ENCODE measurements at places on chromosomes 6 and 20.

DNA sequence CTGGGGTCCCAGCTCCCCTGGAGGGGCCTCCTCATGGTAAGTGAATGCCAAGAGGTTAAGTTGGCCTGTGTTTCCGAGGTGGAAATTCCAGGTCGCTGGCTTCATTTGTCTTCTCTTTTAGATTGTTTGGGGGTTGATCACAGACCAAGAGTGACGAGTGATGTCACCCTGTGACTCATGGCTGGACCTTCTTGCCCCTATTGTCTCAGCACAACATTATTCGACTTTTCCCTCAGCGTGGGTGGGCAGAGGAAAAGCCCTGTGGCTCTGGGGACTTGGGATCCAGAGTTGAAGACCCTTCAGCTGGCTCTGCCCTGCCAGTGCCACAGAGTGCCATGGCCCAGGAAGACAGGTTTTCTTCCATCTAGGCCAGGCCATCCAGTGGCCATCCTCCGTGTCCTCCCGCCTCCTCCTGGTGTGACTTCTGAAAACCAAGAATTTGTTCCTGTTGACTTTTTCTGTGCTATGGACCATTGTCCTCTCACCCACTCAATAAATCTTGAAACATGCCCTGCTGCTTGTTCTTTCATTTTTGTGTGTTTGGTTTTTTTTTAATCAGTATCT lies 15.4 kb upstream of the SNHG17 start:
- no peak for DNase-seq

- DNase-seq: no peak
These were observed 466.9 kb upstream of the NRSN1 start for GRCh38 chr6:23659125-23659524.

DNA sequence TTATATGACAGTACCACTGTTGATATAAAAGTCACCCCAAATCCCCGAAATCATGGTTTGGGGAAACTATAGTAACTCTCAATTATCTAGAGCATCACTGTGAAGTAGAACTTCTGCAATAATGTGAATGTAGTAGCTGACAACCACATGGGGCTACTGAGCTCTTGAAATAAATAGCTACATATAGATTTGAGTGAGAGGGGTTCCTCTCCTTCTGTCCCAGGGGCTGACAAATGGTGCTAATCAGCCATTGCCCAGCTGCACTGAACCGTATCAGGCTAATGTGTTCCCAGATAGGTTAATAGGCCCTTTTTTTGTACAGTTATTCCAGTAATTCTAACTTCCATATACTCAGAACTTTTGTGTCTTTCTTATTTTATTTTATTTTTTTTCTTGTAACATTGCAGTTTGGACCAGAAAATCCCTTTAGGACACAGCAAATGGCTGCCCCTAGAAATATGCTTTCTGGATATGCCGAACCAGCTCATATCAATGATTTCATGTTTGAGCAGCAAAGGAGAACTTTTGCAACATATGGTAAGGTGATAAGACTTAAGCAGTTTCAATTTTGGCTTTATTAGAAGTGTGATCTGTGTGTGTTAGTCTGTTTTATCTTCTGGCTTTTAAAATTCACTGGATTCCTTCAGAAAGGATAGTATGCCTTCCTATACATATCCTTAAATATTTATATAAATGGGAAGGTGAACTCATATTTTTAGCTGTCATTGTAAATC lies 21.1 kb downstream of the CDC40 start:
- no peak for DNase-seq

DNA sequence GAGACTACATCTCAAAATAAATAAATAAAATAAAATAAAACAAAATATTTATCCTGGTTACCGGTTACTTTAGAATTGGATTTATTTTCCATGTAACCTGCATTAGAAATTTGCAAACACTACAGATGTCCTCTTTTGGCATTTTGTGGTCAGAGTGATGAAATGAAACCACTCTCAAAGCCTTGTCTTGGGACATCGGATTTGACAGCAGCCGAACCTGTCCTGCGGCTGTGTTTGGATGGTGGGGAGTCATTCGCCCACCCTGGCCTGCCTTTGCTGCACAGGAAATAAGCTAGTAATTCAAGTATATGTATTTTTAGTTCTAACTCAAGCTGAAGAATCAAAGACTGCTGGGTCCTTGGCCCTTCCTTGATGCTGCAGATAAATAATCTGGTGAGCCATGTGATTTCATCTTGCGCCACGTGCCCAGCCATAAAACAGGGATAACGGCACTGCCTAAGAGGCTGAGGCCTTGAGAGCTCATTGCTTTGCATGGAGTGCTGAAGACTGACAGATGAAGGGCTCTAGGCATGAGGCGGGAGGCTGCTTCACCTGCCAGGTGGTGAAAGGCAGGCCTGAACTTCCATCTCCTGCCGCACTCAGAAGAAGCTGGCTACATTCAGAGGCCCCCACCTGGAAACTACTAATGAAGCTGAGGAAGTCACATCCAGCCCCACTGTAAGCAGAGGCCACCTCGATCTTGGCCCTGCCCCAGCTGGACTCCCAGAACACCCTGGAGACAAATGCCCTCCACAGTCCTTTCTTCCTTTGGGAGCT lies 76.9 kb downstream of the NOL4L start:
- DNase-seq: no peak

DNA sequence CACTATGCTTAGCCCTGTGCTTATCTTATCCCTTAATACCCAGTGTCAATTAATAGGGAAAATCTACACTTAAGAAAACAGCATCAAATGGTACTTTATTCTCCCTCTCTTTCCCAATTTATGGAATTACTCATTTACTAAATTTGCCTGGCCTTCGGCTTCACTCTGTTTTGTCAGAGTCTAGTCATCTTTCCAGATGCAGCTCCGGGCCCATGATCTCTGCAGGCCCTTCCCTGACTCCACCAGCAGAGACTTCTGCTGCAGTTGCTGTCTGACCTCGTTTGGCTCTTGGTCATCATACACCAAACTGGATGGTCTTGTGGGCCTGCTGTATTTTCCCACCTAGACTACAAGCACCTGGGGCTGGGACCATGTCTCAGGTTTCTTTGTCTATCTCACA lies 27.4 kb downstream of the MRS2 start:
- DNase-seq: no peak

GRCh38 chr6:73739096-73739495 lies 43.1 kb downstream of the CD109 start:
- DNase-seq: peak; percentile 69

DNA sequence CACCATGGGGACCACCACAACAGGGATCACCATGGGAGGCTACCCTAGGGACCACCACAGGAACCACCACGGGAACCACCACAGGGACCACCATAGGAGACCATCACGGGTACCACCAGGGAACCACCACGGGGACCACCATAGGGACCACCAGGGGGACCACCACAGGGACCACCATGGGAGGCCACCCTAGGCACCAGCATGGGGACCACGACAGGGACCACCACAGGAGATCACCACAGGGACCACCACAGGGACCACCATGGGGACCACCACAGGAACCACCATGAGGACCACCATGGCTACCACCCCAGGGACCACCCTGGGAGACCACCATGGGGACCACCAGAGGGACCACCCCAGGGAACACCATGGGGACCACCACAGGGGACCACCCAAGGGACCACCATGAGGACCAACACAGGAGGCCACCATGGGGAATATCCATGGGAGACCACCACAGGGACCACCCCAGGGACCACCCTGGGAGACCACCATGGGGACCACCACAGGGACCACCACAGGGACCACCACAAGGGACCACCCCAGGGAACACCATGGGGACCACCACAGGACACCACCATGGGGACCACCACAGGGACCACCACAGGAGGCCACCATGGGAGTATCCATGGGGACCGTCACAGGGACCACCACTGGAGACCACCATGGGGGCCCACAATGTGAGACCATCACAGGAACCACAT lies 67.6 kb upstream of the MPC1 start:
- no peak for DNase-seq

GRCh38 chr6:50116797-50117542 lies 67.2 kb upstream of the DEFB112 start:
- DNase-seq: peak; percentile 93

DNA sequence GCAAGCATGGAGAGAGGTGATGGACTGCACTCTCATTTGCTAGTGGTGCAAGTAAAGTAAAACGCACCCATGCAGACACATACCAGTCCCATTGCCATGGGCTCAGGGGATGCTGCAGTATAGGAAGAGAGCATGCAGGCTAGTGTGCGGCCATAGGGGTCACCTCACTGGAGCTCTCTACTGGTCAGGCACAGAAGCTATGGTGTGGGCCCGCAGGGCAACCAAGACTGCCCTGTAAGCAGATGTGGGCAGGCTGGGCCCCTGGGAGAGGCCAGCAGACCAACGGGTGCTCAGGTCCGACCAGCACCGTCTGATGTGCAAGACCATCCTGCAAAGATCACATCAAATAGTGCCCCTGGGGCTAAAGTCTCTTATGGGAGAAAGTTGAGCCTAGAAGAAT lies 290.7 kb downstream of the HTR1B start:
- no peak for DNase-seq

DNA sequence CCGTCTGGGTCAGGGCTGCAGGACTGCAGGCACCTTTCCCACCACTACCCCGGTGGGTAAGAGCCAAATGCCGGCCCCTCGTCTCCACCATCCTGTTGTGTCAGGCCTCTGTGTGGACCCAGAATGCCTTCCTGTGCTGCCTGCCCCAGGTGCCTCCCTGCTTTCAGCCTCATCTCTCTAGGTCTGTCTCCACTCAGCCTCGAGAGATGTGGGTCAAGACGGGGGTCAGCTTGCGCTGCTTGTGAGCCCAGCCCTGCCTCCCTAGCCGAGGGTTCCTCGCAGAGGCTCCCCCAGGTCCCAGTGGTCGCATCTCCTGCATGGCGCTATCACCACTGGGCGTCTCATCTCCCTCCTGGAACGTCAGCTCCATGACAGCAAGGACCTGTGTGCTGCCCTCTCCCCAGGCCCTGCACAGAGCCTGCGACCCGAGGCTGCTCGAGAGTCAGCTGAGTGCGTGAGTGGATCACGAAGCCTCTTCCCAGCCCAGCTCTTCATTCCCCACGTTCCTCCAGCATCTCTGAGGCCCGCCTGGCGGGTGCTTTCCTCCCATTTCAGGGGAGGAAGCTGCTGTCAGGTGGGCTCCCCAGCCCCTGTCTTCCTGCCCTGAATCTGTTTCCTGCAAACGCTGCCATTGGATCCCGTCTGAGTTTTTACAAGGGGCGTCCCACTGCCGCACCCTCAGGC lies 38.7 kb upstream of the ZBP1 start:
- DNase-seq: no peak

GRCh38 chr20:44861531-44862006 lies 23.9 kb upstream of the YWHAB start:
- no peak for DNase-seq

DNA sequence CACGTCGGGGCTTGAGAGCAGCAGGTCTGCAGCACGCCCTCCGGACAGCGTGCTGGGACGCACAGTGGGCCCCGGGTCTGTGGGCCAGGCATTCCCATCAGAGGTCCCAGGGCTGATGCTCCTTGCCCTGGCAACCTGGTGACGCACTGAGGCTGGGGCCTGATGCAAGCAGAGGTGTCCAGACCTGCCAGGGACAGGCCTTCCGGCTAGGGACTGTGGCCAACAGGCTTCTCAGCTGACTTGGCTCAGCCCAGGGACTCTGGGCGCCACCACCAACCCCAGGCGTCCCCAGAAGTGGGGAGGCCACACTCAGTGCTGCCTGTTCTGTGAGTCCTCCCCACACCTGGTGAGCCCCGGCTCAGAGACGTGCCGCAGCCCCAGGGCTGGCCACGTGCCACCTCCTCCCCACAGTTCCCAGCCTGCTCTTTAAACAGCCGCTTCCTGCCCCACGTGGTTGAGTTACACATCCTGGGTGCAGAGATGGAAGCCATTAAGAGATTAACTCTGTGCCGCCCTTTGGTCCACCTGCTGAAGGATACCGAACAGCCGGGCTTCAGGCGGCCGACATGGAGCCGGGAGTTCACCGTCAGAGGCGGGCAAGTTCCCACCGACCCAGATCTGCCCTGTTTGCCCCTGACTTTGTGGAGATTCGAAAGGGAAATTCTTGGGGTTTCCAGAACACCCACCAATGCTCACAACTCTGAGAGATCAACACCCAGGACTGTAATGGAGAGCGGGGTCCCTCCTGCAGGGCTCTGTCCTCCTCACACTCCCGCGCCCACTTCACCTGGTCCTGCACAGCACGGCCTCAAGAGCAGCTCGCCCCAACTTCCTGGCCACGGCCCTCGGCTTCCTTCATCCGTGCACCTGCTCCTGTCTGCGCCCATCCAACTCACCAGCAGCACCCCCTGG lies 37.6 kb upstream of the ZBP1 start:
- no peak for DNase-seq

DNA sequence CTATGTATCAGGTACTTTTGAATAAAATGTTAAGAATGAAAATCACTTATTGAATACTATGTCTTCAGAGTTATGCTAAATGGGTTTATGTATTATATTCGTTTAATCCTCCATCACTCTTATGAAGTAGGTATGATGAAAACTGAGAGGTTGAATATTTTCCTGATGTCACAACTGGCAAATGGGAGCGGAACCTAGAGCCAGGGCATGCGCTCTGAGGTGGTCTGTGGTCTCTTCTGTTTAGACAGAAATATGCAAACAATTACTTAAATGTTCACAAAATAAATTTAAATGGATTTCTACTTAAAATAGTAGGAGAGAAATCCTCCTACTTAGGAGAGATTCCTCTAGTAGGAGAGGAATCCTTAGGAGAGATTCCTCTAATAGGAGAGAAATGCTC lies 21.3 kb upstream of the UTRN start:
- no peak for DNase-seq

GRCh38 chr6:6469074-6469473 lies 119.4 kb upstream of the LY86 start:
- DNase-seq: no peak

DNA sequence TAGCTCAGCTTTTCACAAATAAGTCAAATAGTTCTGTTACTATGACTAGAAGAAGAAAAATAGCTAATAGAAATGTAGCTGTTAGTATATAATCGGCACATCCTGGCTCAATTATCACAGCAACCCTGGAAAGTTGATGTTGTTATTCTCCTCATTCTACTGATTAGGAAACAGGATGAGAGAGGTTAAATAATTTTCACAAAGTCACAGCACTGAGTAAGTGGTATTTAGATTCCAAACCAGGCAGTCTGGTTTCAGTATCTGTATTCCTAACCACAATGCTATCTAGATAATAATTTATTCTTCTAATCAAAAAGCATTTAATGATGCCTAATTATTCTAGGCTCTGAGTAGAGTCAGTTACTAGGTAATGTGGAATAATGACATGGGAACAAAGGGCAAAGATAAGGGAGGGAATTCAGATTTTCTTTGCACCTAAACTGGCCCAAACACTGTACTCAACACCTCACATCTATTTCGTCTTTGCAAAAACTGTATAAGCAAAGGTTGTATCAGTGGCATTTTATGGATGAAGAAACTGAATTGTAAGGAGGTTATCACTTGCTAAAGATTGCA lies 51.3 kb downstream of the PDE7B start:
- DNase-seq: no peak

DNA sequence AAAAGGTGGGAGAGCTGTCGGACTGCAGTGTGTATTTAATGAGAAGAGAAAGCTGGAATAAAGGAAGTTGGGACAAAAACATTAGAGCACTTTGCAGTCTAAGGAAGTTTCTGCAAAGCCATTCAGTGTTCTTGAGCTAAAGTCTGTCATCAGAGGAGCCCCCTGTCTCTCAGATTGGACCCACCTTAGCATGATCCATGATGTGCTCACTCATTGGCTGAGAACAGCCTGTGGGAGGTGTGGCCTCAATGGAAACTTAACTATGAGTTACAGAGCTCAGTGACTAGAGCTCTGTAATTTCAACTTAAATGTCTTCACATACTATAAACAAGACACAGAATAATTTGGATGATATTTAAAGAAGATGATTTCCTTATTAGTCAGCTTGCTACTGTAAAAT lies 437.0 kb downstream of the BTBD3 start:
- DNase-seq: no peak

All from NCI-H510A treated with DMSO at 0.1 percent for 48 hours (cell line).